ENCODE measurements at places on chromosomes 7 and 10.

DNA sequence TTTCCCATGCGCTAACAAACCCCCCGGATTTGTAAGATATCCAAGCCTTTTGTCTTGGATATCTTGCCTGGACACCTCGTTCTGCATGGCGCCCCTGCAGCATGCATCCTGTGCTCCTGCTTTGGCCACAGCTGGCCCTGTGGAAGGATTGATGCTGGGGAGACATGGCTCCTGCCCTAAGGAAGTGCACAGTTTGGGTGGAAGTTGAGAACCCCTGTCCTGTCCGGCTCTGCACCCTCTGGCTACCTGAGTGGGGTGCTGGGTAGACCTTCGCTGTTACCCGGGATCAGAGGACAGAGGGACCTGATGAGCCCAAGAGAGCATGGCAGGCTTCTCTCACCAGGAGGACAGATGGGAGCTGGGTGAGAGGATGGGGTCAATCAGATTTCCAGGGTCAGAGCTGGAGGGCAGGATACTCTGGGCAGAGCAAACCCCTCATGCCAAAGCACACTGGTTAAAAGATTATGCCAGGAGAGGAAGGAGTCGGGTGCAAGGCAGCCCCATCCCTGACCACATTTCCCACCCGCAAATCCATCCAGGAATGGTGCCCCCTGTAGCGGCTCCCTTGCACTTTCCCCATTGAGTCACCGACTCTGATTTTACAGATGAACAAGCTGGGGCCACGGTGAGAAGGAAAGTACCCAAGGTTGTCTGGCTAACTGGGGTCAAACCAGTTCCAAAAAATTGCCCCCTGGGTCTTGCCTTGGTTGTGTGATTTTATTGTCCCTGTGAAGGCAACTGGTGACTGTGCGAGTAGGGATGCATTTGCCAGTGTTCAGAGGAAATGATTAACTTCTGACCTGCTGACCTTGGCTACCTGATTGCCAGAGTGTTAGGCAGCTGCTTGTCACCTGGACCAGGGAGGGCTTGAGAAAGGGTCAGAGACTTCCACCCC, 290.1 kb upstream of the ZMIZ1 start:
- no peak for DNase-seq

DNA sequence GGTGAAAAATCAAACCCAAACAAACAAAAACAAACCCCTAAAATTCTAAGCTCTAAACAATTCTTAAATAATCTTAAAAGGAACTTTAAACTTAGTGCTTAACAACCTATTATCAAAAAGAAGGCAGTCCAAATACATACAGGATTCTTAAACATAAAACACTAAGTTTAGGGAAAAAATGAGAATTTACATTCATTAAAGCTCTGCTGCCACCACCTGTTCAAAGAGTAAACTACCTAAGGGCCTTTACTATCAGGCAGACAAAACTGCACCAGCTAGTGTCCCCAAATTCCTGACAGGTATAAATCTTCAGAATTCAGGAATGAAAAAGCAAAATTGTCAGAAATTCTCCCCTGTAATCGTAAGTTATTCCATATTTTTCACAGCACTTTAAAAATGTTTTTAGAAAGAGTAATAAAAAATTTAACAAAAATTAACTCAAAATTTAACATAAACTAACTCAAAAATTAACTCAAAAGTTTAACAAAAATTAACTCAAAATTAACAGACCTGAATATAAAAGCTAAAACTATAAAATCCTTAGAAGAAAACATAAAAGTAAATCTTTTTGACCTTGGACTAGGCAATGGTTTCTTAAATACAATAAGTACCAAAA, 55.1 kb downstream of the PDZD8 start:
- DNase-seq = no peak

GRCh38 chr10:53744746-53745145, 972.2 kb upstream of the MBL2 start:
- no peak for DNase-seq

DNA sequence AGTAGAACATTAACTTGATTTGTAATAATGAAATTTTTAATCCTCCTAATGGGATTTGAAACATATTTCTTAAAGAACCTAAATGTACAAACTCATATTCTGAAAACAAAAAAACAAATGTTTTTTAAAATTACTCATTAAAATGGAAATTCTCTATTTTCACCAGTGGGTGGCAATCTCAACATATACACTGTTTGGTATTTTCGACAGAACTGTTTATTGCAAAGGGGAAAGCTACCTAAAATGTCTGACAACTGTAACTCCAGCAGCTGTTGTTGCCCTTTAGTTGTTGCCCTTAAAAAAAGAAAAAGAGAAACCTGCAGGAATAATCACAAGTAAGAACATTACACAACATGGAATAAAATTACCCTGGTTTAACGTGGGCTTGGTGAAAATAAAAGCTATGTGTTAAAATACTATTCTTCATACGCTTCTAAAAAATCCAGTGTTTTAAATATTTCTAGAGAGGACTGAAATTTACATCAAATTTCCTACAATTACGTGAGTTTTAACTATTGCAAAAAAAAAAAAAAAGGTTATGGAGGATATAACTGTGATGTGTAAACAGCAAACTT, 54.5 kb downstream of the COL1A2 start:
- no peak for DNase-seq

DNA sequence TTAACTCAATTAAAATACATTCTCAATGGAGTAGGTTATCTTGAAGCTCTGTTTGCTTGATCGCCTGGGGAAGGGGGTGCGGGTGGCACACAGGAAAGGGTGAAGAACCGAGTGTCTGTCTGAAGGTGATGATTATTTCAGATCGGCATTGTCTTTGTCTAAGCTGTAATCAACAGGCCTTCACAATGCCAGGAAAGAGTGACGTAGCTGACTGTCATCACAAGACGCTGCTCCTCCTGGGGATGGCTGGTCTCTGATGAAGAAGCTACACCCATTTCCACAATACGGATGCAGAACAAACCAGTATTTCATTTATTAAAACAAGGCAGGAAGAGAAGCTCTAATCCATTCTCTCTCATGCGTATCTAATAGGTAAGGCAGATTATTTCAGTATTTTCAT, 19.4 kb downstream of the JCAD start:
- no peak for DNase-seq

- no peak for DNase-seq
These were observed 163.9 kb upstream of the PPP1R3A start for GRCh38 chr7:114082642-114083165.

GRCh38 chr7:64758151-64758550, 36.1 kb upstream of the ZNF138 start:
- DNase-seq = no peak

- DNase-seq = no peak
These were observed 63.6 kb downstream of the TMEM130 start for GRCh38 chr7:98805956-98806838.

- DNase-seq = no peak
These were observed 16.2 kb downstream of the ZNF316 start for GRCh38 chr7:6653071-6654003.

DNA sequence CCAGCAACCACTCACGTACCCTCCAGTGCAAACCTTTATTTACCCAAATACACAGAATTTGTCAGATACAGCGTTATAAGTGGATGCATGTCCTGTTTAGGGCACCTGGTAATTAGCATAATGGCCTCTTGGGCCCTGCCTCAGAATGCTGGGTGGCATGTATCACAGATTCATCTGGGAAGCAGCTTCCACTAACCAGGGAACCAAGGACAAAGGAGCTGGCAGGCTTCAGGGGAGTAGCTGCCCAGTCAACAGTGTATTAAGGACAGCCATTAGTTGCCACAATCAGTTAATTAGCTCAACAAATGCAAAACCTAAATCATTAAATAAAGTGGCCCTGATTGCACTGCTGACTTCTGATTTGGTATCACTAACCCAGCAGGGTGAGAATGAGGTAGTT, 105.7 kb downstream of the RAPGEF5 start:
- no peak for DNase-seq

DNA sequence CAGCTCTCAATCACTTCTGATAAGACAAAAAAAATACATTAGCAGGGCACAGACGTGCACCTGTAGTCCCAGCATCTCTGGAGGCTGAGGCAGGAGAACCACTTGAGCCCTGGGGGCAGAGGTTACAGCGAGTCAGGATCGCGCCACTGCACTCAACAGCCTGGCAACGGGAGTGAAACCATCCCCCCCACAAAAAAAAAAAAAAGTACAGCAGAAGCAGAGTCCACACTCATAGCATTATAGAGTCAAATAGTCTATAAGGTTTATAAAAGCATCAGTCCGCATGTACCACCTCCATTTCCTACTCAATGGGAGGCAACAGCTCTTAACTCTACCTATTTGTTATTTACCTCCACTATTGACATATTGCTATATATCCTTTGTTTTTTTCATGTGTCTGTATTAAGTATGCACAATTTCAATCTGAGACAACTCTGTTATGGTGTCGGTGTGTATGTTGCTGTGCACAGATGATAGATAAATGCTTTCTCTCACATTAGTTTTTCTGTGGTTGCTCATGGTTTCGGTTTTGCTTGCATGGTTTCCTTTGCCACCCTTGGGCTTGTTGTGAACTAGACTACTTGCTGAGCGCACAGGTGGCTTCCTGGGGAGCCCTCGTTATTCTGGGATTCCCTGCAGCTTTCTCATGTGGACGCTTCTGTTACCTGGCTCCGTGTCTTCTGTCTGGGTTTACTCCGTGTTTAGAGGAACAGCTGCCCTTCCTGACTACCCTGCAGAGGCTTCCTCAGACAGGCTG, 40.4 kb downstream of the PROSER2 start:
- no peak for DNase-seq

DNA sequence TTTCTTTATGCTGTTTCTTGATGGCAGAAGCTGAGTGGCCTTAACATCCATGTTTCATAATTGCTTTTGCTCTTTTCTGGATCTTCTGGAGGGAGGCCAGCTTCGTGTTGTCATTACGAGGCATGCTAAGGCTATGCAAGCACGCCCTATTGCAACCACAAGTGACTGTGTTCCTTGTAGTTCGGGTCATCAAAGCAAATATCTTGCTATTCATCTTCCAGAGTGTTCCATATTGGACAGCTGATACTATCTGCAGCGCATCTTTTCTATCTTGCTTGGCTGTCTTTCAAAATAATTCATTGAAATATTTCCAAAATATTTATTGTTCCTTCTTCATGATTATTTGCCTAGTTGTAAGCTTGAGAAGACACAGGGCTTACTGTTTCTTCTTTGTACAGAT, 5.0 kb downstream of the EPHB6 start:
- DNase-seq = no peak

GRCh38 chr10:2798336-2799022, 268.9 kb upstream of the PFKP start:
- no peak for DNase-seq

- no peak for DNase-seq
These were observed 17.4 kb downstream of the POLL start for GRCh38 chr10:101570428-101571270.

GRCh38 chr10:56096226-56096517, 264.9 kb downstream of the ZWINT start:
- DNase-seq = no peak

GRCh38 chr10:61975391-61975932, 74.0 kb downstream of the ARID5B start:
- no peak for DNase-seq

GRCh38 chr7:94008537-94008936, 4.4 kb upstream of the BET1 start:
- DNase-seq = no peak

- no peak for DNase-seq
These were observed 254.3 kb downstream of the IPMK start for GRCh38 chr10:58013406-58013805.

GRCh38 chr7:91566402-91566732, 302.1 kb downstream of the FZD1 start:
- no peak for DNase-seq

- DNase-seq = no peak
These were observed 8.6 kb downstream of the GJD4 start for GRCh38 chr10:35613597-35614226.

GRCh38 chr10:63250032-63250431, 116.9 kb downstream of the NRBF2 start:
- no peak for DNase-seq

- no peak for DNase-seq
These were observed 71.9 kb upstream of the STK17A start for GRCh38 chr7:43511029-43511428.

- no peak for DNase-seq
These were observed 14.2 kb upstream of the POR start for GRCh38 chr7:75900617-75901315.

DNA sequence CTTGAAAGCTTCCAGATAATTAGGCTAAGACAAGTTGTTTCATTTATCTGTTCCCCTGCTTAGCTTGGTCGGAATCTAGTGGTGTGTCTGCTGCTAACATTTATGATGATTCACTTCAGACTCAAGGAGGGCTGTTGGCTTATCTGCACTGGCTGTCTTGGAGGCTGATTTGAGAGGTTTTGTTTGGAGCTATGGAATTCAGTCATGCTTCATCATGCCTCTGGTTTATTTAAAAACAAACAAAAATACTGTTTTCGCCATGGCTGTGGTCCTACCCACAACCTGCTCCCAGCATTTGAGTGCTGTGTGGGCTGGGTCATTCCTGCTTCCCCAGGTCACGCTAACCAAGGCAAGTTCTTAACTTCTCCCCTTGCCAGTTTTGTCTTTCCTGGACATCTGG, 11.7 kb upstream of the ARPC1B start:
- DNase-seq = no peak

- no peak for DNase-seq
These were observed 13.4 kb downstream of the SCIN start for GRCh38 chr7:12583922-12584321.

- DNase-seq = no peak
These were observed 31.8 kb downstream of the LSMEM1 start for GRCh38 chr7:112512451-112513210.

DNA sequence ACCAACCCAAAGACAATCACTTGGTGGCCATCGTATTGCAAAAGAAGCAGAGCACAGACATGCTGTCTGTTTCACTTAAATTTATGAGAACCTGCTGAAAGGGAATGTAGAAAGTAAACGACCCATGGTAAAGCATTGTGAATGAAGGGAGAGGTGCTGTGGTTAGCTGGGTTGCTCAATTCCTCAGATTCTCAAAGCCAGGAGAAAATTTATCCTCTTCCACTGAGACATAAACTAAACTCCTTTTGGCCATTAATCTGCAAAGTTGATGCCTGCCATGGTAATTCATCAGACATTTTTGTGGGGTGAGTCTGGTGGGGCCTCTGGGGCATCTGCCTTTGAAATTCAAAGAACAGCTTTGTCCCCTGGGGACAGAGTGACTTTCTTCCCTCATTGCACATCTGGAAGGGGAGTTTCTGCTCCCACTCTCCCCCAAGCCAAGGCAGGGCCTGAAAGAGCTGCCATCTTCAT, 951.0 kb downstream of the LRMDA start:
- DNase-seq = no peak

- DNase-seq = no peak
These were observed 82.2 kb downstream of the NOD1 start for GRCh38 chr7:30396389-30396788.

- DNase-seq = no peak
These were observed 15.9 kb downstream of the FAM53B start for GRCh38 chr10:124728071-124728829.

DNA sequence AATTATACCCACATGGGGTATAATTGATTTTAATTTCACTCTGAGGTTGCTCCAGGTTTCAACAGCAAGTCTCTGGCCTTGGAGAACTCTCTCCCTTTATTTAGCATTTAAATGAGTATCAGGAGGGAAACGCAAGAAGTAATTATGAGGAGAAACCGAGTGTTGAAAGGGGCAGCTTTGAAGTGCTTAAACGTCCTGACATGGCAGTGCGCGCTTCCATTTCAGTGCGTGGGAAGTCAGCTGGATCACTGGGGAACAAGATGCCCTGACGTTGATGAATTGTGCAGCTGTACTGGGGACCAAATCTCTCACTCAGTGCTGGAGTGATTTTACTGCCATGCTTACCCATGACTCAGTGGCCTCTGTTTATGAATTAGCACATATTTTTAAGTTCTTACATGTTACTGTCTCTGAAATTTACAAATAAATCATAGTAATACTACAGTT, 106.0 kb upstream of the PRR15 start:
- DNase-seq = no peak

- DNase-seq = no peak
These were observed 34.6 kb downstream of the ZEB1 start for GRCh38 chr10:31353574-31353973.

Data from esophagus squamous epithelium (tissue), 5 donors.